Psoas muscle (tissue), 8 donors: ENCODE measurements at places on chromosomes 5 and 9. TPM values are rescaled to one million over a fixed set of nuclear protein-coding genes. Genes with fewer than 3 reads are reported as not detected.

- DNase-seq, result no peak
These were observed 396.9 kb downstream of the GADD45G start for GRCh38 chr9:90001747-90002146.

DNA sequence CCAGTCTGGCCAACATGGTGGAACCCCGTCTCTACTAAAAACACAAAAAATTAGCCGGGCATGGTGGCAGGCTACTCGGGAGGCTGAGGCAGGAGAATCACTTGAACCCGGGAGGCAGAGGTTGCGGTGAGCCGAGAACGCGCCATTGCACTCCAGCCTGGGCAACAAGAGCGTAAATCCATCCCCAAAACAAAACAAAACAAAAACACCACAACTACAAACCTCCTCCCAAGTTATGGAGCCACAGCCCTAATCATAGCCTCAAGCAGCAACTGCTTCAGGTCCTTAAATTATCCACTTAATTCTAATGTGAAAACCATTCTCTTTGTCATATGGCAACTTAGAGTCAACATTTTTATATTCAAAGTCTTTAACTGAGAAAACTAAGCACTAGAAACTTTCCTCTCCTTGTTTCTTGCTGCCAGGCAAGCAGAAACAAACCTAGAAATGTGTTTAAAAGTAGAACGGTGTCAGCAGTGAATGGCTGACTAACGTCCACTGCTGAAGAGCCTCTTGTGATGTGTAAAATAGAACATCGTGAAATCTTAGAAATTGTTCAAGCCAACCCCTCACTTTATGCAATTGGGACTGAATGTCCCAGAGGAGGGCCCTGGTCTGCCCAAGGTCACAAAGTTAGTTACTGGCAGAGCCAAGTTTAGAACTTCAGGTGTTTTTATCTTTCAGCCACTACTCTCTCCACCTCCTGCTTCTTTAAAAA, 5.7 kb downstream of the TMEM245 start:
- DNase-seq, result no peak

DNA sequence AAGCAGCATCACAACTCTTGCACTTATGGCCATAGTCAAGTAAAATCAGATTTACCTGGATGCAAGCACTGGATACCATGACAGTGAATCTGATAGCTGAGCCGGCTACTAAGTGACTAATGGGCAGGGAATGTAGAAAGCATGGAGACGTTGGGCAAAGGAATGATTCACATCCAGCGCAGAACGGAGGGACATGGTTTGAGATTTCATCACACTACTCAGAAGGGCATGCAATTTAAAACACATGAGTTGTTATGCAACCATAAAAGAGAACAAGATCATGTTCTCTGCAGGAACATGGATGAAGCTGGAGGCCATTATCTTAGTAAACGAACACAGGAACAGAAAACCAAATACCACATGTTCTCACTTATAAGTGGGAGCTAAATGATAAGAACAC, 169.1 kb upstream of the PIK3R1 start:
- DNase-seq, result no peak

The GBGT1 gene
- 3.2 TPM for total RNA-seq

The FANCC gene
- total RNA-seq, result 2.1 TPM

- no peak for DNase-seq
These were observed 199.9 kb downstream of the FBXL17 start for GRCh38 chr5:108181975-108182374.

- DNase-seq, result no peak
These were observed 322.7 kb downstream of the MSX2 start for GRCh38 chr5:175047048-175047447.

DNA sequence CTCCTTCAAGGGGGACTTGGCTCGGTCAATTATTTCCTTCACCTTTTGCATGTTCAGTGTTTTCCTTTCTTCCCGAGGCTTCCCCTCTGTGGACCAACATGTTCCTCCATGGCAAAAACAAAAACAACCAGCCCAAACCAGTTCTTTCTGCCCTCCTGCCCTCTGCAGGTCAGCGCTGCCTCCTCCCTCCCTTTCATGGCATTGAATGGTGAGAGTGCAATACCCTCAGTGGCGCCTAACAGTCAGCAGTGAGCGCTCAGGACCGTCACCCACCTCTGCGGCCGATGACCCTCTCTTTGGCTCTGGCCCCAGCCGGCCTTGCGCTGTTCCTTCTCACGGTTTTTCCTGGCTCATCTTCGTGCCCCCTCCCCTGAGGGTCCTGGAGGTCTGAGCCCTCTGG, 34.4 kb upstream of the GNE start:
- no peak for DNase-seq

DNA sequence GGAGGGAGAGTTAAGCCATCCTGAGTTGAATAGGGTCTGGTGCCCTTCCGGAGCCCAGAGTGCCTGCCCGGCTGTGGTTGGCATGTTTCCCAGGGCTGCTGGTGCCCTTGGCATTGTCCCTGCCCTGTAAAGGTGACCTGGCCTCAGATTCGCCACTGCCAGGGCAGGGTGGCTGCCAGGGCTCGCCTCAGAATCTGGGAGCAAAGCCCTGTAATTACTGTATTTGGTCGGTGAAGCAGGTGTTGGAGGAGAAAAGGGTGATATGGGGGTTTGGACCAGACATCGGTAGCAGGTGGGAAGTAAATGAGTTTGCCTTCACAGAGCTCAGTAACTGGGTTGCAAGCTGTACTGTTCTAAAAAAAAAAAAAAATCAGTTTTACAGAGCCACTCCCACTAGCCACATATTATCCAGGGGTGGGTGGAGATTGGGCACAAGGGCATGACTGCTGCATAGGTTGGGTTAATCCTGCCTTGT, 47.6 kb downstream of the RGS3 start:
- DNase-seq, result no peak

The CHD1 gene
- 9.5 TPM for total RNA-seq

The FCHO2 gene
- total RNA-seq, result 18.0 TPM

- no peak for DNase-seq
These were observed 81.1 kb upstream of the TNFAIP8 start for GRCh38 chr5:119274767-119275130.

The PGM5 gene
- 19.3 TPM for total RNA-seq

GRCh38 chr9:15670894-15671293, 118.1 kb downstream of the CCDC171 start:
- no peak for DNase-seq

DNA sequence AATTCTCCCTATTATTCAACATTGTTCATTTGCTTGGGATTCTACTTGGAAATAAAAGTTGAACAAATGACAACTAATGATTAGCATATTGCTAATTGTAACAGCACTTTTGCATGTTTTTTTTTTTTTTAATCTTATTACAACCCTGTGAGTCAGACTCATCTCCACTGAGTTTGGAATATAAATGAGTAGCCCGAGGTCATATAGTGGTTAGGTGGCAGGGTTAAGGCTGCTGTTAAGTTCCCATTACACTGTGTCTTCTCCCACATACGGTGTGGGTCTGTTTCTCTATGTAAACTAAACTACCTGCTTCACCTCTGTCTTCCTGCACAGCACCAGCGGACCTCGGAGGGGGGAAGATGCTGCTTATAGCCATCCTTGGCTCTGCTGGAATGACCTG, 92.4 kb downstream of the EQTN start:
- no peak for DNase-seq

GRCh38 chr5:112227911-112228631, 191.0 kb downstream of the EPB41L4A start:
- no peak for DNase-seq

DNA sequence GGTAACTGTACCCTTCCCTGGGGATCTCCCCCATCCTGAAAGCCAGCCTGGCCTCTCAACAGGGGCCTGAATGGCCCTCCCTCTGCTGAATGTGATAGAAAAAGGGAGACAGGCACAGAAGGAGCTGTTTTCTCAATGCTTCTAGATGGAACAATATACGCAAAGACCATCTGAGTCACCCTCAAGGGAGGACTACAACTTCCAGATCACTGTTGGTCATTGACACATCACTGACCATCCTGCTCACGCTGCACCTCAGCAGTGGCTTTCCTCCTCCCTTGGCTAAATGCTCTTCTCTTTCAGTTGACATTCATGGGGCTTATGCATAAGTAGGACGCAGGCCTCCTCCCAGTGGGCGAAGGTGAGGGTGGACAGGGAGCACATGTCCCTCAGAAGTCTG, 112.2 kb upstream of the SHB start:
- DNase-seq, result no peak

- peak; percentile 80 for DNase-seq
These were observed 141.4 kb downstream of the NPR3 start for GRCh38 chr5:32852535-32852934.

DNA sequence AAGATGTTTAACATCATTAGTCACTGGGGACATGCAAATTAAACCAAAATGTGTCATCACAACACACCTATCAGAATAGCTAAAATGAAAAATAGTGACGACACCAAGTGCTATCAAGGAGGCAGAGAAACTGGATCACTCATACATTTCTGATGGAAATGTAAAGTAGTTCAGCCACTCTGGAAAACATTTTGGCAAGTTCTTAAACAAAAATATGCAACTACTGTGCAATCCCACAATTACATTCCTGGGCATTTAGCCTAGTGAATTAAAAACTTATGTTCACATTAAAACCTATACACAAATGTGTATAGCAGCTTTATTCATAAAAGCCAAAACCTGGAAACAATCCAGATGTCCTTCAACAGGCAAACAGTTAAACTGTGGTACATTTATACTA, 53.1 kb downstream of the SVEP1 start:
- no peak for DNase-seq

- no peak for DNase-seq
These were observed 154.2 kb downstream of the GAPVD1 start for GRCh38 chr9:125415583-125416460.

GRCh38 chr5:78362220-78362619, 1.8 kb downstream of the SCAMP1 start:
- no peak for DNase-seq

- peak; percentile 92 for DNase-seq
These were observed 28.8 kb upstream of the MGAT1 start for GRCh38 chr5:180831139-180832093.

DNA sequence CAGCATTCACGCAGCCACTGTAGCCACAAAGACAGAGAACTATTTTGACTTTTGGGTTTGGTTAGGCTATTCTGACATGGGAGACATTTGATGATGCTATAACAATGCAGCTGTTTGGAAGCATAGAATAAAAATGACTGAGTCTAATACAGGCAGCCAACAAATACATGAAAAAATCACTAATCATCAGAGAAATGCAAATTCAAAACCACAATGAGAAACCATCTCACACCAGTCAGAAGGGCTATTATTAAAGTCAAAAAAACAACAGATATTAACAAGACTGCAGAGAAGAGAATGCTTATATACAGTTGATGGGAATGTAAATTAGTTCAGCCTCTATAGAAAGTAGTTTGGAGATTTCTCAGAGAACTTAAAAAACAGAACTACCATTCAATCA, 107.1 kb upstream of the POC5 start:
- DNase-seq, result no peak

DNA sequence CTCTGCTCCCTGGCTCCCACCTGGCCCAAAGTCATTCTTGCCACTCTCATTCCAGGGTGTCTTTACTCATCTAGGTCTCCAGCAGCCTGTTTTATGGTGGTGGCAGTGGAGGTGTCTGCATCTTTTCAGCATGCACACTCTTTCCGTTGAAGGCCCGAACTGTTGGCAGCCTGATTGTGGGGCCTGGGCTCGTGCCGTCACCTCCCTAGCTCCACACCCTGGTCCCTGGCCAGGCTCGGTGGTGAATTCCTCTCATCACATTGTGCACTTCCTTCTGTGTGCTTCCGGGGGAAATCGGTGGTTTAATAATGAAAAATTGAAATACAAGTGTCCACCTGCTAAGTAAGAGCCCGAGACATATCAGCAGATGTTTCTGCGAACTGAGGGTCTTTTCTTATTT, 214.3 kb downstream of the TRIO start:
- no peak for DNase-seq

The LCN15 gene
- not detected for total RNA-seq

- DNase-seq, result no peak
These were observed 87.7 kb downstream of the RAB3C start for GRCh38 chr5:58670582-58670981.

DNA sequence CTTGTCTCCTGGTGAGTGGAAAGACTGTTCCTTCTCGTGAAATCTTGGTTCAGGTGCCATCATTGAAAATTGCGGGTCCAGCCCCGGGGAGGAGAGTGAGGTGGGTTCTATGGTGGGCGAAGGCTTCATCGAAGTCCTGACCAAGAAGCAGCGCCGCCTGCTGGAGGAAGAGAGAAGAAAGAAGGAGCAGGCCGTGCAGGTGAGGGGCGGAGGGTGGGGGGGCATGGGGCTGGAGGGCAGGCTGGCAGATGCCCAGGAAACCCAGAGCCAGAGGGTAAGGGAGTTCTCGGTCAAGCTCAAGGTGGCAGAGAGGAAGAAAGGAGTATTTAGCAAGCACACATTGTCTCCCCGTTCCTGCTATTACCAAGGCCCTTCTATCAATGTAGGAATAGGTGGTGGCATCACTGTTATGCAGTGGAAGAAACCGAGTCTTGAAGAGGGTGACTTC, 24.3 kb upstream of the POMT1 start:
- DNase-seq, result peak; percentile 60

The NMUR2 gene
- total RNA-seq, result not detected

DNA sequence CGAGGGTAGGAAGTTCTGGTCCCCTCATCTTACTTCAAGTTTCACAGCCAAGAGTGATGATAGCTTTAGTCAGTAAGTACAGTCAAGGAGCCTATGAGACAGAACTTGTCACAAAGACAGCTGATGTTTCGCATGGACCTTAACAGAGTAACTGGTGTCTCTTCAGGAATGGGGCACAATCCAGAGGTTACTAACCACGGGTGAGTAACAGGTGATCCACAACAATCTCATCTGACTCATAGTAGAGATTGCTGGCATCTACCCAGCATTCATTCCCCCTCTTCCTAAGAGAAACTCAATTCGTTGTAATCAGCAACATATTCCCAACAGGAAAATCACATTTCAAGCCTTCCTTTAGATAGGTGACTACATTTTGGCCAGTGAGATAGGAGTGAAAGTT, 126.7 kb downstream of the SNX18 start:
- no peak for DNase-seq

- no peak for DNase-seq
These were observed 17.9 kb upstream of the APBA1 start for GRCh38 chr9:69689991-69690538.

- DNase-seq, result peak; percentile 54
These were observed 54.4 kb downstream of the ANKH start for GRCh38 chr5:14816999-14817761.

- no peak for DNase-seq
These were observed 203.4 kb downstream of the MCTP1 start for GRCh38 chr5:95081500-95081960.

DNA sequence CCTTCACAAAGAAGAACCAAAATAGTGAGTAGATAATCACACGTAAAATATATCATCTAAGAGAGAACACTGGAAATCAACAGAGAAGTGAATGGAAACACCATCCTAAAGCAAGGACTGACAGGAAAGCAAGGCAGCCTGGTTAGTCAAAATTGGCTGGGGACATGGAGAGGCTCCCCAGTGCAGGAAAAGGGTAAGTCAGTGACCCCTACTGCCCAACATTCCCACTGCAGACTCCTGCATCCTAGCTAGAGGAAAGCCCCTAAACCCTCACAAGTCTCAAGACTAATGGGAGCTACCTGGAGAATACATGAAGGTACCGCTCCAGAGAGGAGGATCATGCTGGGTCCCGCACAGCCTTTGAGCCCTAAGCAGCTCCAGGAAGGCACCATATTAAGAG, 60.1 kb downstream of the ZDHHC21 start:
- DNase-seq, result no peak
